D341Med (cell line): ENCODE measurements at places on chromosomes 2 and 18.

DNA sequence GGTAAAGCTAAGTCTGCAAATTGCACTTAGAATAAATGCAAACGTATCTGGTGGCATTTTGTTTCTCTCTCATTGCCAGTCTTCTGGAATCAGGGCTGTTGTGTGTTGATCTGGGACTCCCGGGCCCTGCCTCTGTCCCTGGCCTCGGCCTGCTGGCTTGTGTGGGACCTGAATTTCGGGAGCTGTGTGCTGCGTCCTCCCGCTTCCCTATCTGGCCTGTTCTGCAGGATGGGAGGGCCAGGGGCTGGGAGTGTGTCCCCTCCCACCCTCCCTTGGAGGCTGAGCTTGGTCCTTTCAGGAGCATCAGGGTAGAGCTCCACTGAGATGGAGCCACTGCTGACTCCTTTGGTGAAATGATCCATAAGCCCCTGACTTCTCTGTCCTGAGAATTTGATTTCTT lies 118.5 kb downstream of the ACKR3 start:
- DNase-seq = no peak

GRCh38 chr2:20531633-20532262 lies 84.9 kb downstream of the RHOB start:
- no peak for DNase-seq

- DNase-seq = no peak
These were observed 33.4 kb upstream of the ZNF396 start for GRCh38 chr18:35410561-35410960.

- DNase-seq = no peak
These were observed 201.2 kb upstream of the TNP1 start for GRCh38 chr2:217060951-217061547.

GRCh38 chr2:64995041-64995440 lies 5.8 kb downstream of the SLC1A4 start:
- DNase-seq = no peak

- DNase-seq = no peak
These were observed 53.8 kb downstream of the CABLES1 start for GRCh38 chr18:23189099-23189498.

GRCh38 chr2:127125821-127126220 lies 18.9 kb upstream of the BIN1 start:
- no peak for DNase-seq

DNA sequence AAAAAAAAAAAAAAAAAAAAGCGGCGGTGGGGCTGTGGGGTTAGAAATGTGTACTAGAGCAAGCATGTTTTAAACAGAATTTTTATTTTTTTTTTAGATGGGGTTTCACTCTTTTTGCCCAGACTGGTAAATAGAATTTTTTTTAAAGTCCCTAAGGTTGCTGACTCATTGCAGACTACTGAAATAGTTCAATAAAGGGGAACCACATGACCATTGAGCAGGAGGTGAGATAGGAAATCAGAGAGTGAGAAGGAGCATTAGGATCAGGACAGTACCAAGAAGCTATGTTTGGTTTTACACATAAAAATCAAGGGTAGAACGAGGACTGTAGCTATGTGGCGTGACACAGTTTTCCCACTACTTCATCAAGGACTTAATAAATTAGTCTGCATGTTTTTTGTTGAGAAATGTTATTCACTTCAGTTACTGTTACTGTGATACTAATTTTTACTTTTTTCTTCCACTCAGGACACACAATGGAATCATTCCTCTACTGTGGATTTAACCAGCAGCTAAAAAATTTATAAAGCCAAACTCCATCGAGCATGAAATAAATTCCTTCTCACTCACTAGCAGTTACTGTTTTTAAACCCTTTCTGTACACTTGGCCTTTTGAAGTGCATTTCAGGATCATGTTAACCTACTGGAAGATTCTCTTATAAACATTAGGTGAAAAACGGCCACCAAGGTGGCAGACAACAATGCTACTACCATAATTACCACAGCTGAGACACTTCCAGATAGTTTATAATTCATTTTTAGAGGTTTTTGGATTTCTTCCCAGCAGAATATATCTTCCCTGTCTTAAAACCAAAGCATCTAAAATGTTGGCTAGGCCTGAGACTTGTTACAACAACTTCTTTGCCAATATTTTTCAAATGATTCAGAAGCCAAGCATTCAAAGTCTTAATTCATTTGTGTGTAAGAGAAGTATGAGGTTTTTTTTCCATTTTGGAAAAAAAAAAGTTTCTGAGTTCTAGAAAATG lies 33.2 kb downstream of the LAMA1 start:
- no peak for DNase-seq

DNA sequence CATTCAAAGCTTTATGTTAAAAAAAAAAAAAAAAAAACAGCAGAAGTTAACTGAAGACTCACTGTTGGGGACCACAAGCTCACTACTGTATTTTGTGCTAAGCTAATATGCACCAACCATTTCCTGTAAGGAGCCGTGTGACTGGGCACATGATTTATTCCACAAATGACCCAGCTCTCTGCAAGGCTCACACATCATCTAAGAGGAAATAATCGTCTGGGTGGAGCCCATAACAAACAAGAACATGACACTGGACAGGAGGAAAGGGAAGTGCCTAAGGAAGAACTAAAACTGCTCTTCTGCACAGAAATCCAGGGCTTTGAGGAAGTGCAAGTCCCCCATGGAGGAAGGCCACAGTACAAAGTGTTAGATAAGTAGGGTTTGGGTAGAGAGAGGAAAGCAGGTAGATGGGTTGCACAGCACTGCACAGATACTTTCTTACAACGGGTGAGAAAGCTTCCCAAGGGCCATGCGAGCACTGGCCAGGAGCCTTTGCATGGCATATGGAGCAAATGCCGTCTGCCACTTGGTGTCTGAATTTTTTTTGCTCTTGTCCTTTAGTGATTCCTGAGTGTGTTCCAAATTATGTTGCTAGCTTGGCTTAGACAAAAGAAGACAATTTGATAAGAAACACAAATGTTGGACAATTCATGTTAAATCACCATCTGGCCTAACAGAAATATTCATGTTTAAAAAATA lies 24.4 kb downstream of the NFE2L2 start:
- DNase-seq = no peak

- no peak for DNase-seq
These were observed 53.5 kb downstream of the NCOA1 start for GRCh38 chr2:24544456-24545115.

DNA sequence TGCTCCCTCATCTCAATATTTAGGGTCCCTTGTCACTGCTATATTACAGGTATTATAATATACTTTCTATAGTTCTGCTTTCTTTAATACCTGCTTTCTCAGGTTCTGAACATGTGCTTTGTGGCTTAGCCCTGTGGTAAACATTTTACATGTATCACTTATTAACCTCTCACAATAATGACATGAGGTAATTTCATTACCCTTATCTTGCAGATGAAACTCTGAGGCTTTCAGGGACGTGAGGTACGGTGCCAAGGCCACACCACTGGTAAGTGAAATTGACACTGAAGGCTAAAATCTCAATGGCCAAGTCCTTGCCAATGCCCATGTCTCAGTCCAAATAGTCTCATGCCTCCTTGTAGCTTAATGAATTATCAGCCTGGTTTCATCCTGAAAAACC lies 21.7 kb downstream of the LINC00305 start:
- no peak for DNase-seq

DNA sequence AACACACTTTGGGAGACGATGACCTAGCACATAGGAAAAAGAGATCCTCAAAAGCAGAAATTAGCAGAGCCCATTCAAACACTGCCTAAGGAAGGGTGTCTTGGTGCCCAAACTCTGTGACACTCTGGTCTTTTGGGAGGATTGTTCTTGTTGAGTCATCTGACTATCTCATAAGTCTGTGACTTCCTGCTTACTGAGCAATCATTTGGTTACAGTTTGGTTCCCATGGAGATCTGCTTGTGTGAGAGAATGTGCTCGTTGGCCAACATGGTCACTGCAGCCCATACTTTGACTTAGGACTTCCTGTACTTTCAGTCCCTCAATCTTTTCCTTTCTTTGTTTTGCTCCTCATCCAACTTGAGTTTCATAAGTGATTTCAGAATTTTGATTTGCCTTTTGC lies 602.9 kb downstream of the NYAP2 start:
- no peak for DNase-seq

- DNase-seq = no peak
These were observed 40.4 kb downstream of the EN1 start for GRCh38 chr2:118806797-118807667.

GRCh38 chr2:151630372-151630771 lies 103.9 kb downstream of the NEB start:
- DNase-seq = no peak

DNA sequence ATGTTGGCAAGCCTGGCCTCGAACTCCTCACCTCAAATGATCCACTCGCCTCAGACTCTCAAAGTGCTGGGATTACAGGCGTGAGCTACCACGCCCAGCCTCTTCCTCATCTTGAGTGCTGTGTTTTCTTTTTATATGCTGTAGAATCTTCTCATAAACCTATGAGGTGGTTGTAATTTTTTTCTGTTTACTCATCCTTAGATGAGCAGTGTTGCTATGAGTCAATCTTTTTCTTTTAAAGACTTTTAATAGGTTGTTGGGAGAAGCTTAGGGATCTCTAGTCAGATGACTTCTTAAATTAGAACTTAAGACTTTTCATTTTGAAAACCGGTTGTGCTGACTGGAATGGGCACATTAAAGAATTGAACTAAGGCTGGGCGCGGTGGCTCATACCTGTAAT lies 8.7 kb upstream of the AAK1 start:
- DNase-seq = no peak

GRCh38 chr2:40093021-40093675 lies 314.1 kb upstream of the THUMPD2 start:
- DNase-seq = no peak

- no peak for DNase-seq
These were observed 62.9 kb upstream of the CDKL4 start for GRCh38 chr2:39306626-39307025.

GRCh38 chr2:223805008-223805407 lies 32.4 kb downstream of the AP1S3 start:
- no peak for DNase-seq

- no peak for DNase-seq
These were observed 323.7 kb downstream of the LPIN1 start for GRCh38 chr2:12070153-12070552.

GRCh38 chr2:144211826-144212225 lies 308.1 kb downstream of the ZEB2 start:
- DNase-seq = no peak

- DNase-seq = no peak
These were observed 35.2 kb downstream of the SLC40A1 start for GRCh38 chr2:189545418-189545817.

DNA sequence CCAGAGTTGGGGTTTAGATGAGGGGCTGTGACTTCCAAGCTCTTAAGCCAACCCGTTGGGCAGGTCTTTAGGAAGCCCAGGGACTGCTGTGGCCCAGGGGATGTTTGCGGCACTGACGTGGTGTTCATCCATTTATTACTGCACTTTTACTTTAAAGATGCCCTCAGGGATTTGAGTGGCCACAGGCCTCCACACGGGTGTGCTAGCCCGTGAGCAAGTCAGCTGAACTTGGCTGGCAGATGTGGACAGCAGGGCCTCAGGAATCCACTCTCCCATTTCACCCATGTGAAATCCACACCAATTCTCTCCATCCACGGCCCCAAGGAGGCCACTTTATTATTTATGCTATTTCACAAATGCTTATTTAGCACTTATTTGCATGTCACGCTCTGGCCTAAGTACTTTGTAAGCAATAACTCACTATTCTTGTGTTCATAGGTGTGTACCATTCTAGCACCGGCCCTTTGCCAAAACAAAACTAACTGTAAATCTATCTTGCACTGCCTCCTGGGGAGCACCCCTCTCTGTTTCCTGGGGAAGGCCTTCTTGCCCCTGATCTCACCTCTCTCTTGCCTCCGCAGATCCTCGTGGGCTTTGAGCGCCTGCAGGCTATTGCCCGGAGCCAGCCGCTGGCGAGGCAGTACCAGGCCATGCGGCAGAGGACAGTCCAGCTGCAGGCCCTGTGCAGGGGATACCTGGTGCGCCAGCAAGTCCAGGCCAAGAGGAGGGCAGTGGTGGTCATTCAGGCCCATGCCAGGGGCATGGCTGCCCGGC lies 39.1 kb upstream of the GPR17 start:
- peak; percentile 4 for DNase-seq

DNA sequence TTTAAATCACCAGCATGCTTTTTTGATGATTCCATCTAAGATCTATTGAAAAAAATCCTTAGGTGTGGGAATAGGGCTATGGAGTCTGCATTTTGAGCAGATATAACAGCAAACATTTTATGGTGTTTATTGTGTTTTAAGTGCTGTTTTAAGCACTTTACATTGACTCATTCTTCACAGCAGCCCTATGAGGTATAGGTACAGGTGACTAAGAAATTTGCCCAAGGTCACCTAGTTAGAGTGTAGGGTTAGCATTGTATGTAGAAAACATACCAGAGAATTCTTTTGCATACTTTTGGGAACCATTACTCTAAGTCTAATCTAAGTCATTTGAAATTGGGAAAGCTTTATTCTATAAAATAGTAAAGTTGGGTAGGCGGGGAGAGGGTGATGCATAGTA lies 31.3 kb downstream of the PPM1B start:
- no peak for DNase-seq

GRCh38 chr2:60100034-60100433 lies 453.4 kb downstream of the BCL11A start:
- DNase-seq = no peak

DNA sequence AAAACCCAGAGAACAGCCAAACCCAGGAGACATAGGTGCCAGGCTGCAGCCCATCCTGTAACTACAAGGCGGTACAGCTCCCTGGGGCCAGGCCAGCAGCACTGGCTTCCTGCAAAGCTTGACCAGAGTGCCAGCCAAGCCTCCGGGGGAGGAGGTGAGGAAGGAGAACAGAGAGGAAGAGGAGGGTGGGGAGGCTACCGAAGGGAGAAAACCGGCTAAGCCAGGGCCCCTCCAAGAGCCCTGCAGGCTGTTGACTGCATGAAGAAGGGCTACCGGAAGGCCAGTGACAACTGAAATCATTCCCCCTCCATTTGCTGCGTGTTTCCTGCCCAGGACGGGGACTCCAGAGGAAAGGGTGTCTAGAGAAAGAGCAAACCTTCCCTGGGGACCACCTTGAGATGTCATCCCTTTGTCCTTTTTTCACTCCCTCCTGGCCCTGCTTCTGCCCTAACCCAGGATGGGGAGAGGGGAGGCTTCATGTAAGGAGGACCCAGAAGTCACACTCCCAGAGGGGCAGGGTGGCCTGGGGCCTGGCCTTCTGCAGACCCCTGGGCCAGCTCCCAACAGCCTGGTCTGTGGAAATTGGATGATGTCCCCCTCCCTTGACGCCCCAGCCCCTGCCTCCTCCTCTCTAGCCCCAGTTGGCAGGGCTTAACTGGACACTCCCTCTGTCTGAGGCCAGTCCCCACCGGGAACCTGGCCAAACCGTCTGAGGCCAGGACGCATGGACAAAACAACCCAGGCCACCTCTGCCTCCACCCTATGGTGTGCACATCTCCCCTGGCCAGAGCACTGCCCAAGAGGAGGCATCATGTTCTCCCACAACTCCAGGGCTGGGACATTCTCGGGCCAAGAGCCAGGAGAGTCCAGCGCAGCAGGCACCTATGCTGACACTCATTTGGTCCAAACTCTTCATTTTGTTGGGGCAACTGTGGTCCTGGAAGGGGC lies 207.8 kb downstream of the CYP26B1 start:
- peak; percentile 15 for DNase-seq

DNA sequence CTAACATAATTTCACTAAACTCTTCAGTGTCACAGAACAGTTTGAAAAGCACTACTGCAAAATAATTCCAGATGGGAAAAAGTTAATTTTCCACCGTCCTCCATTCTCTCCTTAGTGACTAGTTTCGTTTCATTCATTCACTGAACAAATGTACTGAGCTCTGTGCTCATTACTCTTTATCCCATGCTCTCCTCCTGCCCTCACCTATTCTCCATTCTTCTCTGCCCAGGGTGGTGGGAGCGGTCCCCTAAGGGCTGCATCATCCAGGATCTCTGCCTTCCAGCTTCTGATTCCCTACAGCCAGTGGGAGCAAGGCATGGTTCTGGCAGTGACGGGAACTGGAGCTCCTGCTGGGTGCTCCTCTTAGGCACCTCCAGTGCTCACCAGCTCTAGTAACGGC lies 133.9 kb upstream of the TLK1 start:
- no peak for DNase-seq
